ENCODE measurements at places on chromosomes 2 and 18.

DNA sequence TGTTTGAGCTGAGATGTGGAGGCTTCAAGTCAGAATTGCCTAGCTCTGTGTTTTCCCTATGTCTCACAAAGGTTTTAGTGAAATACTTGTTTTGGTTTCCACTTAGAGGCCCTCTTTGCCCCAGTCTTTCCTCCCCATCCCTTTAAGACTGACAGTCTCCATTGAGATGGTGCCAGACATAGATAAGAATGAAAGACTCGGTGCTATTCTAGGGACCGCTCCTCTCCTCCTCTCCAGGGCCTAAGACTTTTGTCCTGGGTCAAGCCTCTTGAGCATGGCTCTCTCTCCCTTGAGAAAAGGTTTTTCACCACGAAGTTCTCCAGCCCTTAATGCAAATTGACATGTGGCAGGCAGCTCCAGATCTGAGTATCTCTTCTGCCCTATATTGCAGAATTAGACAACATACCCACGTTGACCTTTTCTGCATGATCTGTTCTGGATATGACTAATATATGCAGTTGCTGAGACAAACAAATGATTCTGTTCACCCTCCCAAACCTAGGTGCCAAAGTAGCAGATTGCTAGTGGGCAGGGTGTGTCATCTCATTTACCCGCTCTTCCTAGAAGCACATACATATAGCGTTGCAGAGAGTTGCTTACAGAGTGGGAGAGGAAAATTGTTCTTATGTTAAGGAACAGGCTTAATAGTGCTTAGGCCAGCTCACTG is 47.5 kb upstream of the ACSL3 start:
- DNase-seq, result no peak

- DNase-seq, result no peak
Observed at GRCh38 chr2:107687073-107687472, 139.6 kb upstream of the RGPD4 start.

- DNase-seq, result no peak
Observed at GRCh38 chr2:202290970-202291369, 25.4 kb downstream of the NOP58 start.

- no peak for DNase-seq
Observed at GRCh38 chr2:26471766-26472706, 5.9 kb downstream of the OTOF start.

GRCh38 chr18:21741562-21742314 is 1.1 kb downstream of the MIB1 start:
- peak; percentile 59 for DNase-seq

DNA sequence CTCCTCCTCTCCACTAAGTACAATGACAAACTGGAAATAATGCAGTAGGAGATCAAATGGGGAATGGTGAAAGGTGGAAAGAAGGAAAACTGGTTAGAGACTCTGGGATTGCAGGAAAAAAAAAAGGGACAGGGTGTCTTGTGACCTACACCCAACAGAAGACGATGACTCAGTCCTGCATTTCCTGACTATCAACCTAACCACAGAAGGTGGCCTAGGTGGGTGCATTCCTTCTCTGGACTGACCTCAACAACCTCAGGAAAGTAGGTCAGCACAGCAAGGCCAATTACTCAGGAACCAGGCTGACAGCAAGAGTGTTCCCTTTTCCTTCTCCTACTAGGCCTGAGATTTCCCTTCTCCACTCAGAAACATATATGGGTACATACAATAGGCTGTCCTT is 1386.4 kb upstream of the ZEB2 start:
- no peak for DNase-seq
